Skeletal muscle cell (primary cell): ENCODE measurements at places on chromosomes 2 and 18.

DNA sequence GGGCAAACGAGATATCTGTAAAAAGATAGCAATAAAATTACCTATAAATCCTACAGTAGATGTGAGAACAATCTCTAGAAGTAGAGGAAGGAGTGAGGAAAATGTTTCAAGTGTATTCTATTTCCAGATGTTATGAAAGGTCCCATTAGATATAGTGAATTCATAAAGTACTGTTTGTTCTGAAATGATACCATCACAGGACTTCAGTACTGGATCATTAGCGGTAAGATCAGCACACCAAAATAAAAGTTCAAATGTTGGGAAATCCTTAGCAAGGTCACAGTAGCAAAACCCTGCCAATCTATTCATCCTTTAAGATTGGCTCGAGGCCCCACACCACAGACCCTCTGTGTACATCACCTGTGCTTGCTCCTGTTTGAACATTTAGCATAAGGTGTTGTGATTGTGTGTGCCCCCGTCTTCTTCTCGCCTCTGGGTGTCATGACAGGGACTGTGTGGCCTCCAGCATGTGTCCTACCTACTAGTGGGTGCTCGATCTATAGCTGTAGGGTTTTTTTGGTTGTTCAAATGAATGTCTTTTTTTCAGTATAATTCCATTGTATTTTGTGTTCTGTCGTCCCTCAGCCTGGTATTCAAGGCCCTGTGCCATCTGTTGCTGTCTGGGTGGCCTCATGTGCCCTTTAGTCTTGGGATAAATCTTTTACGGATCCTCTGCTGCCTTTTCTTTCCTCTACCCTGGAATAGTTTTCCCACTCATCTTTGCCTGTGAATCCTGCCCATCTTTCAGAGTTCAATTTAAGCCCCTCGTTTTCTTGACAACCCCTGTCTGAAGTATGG lies 9.1 kb downstream of the MFSD6 start:
- no peak for DNase-seq

GRCh38 chr2:240797914-240798313 lies 22.1 kb downstream of the KIF1A start:
- no peak for DNase-seq

DNA sequence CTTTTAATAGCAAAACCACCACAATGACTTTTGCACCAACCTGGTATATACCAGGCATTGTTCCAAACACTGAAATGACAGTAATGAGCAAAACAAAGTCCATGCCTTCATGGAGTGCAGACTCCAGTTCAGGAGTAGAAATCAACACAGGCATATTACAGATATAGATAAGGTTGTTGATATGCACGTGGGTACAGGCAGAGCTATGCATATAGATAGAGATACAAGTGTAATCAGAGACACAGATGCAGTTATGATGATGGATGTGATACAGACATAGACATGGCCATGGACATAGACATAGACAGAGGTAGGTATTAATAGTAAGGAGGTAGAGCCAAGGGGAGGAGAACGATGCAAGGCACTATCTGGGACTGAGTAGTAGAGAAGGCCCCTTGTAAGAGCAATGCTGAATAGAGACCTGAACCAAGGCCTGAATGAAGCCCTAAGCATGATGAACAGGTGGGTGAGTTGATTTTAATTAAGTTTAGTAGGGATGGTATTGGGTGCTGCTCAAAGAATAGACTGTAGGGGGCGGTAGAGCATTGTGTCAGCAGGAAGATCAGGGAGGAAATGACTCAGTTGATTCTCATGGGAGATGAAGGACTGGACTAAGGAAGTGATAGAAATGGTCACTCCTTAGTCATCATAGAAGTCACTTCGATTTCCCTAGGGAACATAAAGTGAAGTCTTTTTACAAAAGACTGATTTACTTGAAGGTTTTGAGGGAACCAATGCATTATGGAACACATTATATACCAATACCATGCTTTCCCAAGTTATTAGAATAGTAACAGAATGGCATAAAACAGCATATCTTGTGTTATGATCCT lies 39.4 kb downstream of the CMPK2 start:
- DNase-seq, result peak; percentile 38

DNA sequence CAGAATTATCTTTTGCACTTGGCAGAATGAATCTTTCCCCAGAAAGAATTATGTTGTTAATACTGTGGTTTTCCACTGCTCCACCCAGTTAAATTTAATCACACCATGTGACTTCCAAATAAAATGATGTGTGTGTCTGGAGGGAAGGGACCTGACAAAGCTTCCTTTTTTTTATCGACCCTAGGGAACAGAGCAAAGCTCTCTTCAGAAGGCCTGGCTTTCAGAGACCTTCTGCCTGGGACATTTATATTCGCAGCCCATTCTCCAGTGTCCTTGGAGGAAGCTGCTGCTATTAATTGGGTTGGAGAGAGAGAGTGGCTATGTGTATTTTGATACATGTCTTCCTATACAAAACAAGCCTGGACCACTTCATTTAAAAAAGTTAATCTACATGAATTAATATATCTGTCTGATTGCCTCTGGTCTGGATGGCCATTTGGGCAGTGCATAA lies 233.7 kb downstream of the PRKCE start:
- DNase-seq, result no peak

DNA sequence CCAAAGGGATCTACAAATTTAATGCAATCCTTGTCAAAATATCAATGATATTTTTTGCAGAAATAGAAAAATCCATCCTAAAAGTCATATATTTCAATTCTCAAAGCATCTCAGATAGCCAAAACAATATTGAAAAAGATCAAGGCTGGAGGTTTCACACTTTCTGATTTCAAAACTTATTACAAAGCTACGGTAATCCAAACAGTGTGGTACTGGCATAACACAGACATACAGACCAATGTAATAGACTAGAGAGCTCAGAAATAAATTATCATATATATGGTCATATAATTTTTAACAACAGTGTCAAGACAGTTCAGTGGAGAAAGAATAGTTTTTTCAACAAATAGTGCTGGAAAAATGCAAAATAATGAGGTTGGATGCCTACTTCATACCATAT lies 40.3 kb upstream of the PROKR1 start:
- no peak for DNase-seq

DNA sequence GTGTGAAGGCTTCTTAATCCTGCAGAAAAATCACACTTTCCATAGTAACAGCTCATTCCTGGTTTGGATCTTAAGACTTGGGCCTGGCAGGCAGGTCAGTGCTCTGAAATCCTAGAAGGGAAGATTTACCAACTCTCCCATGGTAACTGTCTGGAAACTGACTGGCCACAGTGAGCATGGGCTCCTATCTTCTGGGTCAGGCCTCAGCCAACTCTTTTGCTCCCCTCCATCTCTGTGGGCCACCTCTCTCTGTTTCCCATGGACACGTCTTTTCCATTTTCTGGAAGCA lies 86.7 kb downstream of the ACAA2 start:
- no peak for DNase-seq

DNA sequence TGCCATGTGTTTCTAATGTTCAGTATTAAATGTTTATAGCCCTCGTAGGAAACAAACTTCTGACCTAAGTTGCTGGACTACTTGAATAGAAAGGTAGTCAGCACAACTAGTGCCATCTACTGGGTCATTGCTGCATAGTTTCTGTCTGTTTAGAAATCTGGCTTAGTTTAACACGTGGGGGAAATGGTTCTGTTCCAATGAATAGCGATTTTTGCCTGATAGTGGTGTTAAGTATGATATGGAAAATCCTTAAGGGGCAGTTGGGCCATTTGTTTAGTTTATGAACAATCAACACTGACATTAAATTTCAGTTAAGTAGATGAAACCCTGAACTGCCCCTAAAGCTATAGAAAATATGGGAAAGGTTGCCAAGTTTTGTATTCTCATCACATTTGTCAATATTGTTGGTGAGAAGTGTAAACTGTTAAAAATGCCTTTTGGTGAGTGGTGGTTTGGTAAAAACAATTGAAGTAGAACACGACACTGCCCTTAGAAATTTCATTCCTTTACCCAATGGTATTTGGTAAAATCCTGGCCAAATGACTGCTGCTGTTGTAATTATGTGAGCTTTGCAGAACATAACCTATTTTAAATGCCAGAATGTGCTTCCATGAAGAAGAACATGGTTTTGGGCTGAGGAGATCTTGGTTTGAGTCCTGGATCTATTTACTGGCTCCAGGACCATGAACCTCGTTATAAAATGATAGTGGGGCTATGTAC lies 13.2 kb downstream of the NABP1 start:
- no peak for DNase-seq
